ENCODE measurements at places on chromosomes 2 and 18. TPM values are rescaled to one million over a fixed set of nuclear protein-coding genes. Genes with fewer than 3 reads are reported as not detected.

DNA sequence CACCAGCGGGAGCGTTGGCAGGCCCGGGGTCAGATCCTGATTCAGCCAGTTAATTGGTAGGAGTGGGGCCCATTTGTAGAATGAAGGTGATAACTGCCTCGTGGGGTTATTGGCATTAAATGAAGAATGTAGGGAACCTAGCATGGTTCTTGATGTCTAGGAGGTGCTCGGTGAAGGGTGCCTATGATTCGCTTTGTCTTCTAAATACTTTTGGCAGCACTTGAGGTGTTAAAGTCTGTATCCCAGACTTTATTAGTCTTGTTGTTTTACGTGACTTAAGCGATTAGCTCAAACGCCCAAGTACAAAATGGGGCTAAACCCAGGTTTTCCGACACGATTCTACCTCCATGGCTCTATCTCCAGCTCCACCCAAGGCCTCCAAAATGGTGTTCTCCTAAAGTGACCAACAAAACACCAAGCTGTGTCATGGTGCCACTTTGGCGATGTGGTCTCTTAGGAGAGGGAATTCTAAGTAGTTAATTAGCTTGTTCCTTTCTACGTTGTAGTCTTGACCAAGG lies 980 bp upstream of the PPP4R1 start:
- no peak for DNase-seq

DNA sequence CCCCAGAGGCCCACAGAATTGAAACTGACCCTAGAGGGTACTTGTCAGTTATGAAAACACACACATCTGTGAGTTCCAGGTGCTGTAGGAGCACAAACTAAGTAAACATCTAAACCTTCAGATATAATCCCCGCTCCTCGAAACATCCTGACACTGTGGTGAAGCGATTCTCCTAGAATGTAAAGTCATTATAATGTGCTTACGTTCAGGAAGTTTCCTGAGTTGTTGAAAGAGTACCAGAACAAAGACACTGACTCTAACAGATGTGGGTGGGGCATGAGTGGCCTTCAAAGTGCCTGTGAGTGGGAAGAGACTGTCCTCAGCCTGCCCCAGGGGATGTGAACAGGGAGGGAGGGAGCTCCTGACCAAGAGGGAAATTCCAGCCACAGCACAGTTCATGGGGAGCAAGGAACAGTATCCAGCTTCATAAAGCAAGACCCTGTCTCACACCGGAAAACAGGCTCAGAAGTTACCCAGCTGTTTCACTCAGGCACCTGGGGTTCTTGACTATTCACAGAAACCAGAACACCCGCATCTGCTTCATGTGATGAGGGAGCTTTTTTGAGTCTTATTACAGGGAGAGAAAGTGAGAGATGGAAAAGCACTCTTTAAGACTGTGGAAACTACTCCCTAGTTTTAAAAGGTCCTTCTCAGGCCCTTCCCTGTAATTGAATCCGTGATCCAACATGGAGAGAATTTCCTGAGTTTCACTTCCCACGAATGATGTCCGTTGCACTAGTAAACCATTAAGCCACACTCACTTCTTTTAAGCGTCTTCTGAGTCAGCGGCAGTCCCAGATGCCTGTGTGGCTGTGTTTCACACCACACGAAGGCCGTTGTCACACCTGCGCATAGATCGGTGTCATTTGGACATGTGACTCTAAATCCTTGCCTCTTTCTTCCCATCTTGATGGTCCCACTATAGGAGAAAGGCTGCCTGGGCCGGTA lies 88.6 kb upstream of the EML6 start:
- no peak for DNase-seq

- DNase-seq = no peak
Observed at GRCh38 chr18:59881728-59882656, 17.8 kb upstream of the PMAIP1 start.

The PLGLB2 gene
- 1.2 TPM for polyA plus RNA-seq

- DNase-seq = no peak
Observed at GRCh38 chr2:119929537-119929936, 83.3 kb upstream of the EPB41L5 start.

All from SK-N-SH (cell line).